ENCODE measurements at places on chromosomes 11 and 22.
A peak's percentile ranks its signal among the peaks of the same experiment; 100 is the strongest.

- DNase-seq = no peak
Measured at GRCh38 chr22:27179161-27179560, 521.8 kb downstream of the MIAT start.

DNA sequence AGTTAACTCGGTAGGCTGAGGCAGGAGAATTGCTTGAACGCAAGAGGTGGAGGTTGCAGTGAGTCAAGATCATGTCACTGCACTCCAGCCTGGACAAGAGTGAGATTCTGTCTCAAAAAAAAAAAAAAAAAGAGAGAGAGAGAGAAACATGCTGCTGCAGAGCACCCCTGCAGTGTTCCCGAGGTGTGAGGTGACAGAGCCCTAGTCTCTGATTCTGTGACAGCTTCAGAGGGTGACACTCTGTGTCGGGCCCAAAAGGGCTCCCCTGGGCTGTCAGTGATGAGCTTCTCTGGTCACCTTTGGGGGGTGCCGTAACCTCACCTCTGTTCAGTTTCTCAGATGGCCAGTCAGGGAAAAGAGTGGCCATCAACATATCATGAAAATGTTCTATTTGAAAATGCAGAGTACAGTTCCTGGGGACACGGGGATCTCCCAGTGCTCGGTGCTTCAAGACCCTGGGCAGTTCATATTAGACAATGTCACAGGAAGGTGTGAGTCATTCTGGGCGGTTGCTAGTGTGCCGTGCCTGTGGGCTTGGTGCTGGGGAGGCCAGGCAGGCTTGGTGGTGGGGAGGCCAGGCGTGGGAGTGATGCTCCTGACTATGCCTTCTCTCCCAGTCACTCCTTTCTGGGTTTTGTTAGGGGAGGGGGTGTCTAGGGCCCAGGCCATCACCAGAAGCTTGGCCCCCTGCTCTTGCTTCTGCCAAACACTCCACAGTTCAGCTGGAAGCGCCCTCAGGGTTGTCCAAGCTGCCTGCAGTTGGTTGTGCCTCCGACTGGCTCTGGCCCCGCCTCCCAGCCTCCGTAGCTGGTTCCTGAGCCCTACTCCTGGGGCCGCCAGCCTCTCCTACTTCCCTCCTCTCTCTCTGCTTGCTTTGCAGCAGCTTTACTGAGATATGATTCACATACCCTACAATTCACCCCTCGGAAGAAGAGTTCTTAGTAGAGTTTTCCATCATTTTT is 52.5 kb upstream of the CLDN5 start:
- peak; percentile 77 for DNase-seq

DNA sequence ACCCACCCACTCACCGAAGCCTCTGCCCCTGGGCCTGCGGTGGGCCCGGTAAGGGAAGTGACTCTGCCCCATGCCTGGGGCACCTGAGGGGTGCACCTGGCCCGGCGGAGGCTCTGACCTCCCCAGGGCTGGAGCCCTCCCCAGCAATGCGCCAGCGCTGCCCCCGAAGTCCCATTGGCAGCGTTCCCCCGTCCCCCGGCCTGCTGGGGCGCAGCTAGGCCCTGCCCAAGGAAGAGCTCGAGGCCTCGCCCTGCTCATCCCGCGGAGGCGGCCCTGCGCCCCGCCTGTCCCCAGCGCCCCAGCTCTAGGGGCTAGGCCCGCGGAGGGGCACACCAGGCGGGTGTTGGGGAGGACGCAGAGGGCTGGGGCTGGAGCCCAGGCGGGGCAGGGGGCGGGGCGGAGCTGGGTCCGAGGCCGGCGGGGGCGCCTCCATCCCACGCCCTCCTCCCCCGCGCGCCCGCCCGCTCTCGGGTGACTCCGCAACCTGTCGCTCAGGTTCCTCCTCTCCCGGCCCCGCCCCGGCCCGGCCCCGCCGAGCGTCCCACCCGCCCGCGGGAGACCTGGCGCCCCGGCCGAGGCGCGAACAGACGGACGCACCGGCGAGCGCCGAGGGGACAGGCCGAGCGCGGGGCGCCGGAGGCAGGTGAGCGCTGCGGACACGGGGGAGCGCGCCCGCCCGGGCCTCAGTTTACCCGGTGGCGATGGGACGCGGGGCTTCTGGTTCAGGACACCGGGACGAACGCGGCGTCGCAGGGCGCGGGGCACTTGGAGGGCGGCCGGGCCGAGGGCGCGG is at the start of gene EPS8L2:
TSS of gene EPS8L2 (plus strand) at position 586 of the 793 bp plus-strand sequence. CDS start 3,177 bp downstream, outside the sequence.
- no peak for DNase-seq

GRCh38 chr22:47805394-47805935 is 1043.0 kb downstream of the TBC1D22A start:
- DNase-seq = no peak

- DNase-seq = no peak
Measured at GRCh38 chr11:7473717-7474116, 11.6 kb upstream of the OLFML1 start.

DNA sequence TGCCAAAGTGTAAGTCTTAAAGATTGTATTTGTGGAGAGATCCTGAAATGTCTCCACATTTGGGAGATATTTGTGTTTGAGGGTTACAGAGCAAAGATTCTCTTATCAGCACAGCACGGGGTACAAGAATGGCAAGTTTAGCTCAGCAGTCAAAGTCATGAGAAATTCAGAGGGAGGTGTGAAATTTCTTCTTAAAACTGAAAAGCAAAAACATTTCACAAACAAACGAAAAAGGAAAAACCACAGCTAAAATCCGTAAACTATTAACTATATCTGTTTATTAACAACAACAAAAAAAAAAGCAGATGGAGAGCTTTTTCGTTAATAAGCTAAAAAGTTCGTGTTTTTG is 40.9 kb upstream of the ETS1 start:
- no peak for DNase-seq

- no peak for DNase-seq
Measured at GRCh38 chr22:39967103-39967829, 7.1 kb downstream of the TMA7B start.

DNA sequence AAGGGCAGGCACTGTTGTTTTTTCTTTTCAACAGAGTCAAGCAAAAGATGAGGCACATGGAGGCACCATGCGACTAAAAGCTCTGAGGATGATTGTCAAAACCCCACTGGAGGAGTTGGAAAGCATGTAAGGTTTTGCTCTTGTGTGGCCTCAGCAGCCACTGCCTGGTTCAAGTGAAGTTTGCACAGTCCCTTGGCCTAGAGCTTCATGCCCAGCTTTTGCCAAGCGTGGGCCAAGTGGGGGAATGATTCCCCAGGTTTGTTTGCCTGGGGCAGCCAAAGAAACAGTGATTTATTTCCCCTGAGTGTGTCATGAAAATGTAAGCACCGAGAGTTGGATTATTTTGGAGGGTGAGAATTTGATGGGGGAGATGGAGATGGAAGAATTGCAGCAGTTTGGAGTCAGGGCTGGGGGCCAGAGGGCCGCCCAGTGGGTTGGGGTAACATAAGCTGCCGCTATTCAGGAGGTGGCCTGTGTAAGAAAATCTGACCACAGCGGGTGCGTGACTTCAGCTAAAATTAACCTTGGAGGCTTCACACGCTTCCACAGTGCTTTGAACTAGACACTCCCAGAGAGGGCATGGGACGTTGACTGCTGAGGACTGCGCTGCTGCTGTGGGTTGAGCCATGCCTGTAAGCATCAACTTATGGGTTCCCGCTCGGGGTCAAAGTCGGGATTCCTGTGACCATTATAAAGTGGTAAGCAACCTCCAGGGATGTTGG is 100.7 kb downstream of the NAV2 start:
- no peak for DNase-seq

GRCh38 chr22:19888131-19888746 is 33.6 kb upstream of the GNB1L start:
- DNase-seq = no peak

GRCh38 chr11:126387857-126388256 is 32.4 kb downstream of the ST3GAL4 start:
- no peak for DNase-seq

- DNase-seq = no peak
Measured at GRCh38 chr11:90178751-90179150, 44.1 kb downstream of the CHORDC1 start.

DNA sequence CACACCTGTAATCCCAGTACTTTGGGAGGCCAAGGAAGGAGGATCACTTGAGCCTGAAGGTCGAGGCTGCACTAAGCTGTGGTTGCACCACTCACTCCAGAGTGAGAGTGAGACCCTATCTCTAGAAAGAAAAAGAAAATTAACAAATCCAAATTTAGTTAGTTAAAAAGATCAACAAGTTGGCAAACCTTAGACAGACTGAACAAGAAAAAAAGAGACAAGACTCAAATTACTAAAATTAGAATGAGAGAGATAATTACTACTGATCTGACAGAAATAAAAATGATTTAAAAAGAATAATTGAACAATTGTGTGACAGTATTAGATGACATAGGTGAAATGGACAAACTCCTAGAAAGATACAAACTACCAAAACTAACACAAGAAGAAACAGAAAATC is 13.6 kb downstream of the CHEK2 start:
- no peak for DNase-seq

- no peak for DNase-seq
Measured at GRCh38 chr11:121570453-121570852, 117.7 kb upstream of the SORL1-AS1 start.

DNA sequence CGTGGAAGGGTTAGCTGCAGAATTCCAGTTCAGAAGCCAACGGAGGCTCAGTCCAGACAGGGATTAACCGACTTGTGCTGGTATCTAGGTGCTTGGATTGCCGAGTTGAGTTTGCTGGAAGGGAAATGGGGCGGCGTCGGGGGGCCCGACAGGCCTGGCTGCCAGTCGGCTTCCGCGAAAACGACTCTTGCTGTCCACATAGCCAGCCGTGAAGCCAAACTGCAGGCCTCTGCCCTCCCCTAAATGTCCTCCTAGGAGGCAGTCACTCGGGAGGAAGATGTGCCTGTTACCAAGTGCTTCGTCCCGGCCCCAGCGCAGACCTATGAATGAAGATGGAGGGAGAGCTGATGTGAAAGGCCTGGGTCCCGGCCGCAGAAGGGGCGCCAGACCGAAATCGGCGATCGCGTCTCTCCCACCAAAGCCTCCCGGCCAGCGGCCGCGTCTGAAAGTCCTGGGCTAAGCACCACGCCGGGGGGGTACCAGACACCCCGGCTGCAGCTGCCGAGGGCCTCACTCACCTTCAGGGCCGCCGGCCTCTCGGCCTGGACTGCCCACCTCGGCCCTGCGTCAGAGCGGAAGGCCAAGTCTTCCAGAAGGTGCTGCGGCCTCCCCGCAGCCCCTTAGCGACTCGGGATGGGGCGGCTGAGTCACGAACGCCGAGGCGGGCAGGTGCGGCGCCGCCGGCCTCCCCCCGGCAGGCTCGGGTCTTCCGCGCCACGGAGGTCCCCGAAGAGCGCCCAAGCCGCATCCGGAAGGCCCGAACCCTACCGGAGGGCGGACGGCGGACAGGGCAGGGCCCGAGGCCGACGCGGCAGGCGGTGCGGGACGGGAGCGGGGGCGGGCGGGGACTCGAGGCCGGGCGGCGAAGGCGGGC is 7.5 kb downstream of the DPAGT1 start:
- DNase-seq = peak; percentile 58
